Amniotic stem cell (primary cell): ENCODE measurements at places on chromosomes 4 and X.

- DNase-seq: no peak
These were observed 34.1 kb upstream of the AFF2 start for GRCh38 chrX:148466292-148466691.

DNA sequence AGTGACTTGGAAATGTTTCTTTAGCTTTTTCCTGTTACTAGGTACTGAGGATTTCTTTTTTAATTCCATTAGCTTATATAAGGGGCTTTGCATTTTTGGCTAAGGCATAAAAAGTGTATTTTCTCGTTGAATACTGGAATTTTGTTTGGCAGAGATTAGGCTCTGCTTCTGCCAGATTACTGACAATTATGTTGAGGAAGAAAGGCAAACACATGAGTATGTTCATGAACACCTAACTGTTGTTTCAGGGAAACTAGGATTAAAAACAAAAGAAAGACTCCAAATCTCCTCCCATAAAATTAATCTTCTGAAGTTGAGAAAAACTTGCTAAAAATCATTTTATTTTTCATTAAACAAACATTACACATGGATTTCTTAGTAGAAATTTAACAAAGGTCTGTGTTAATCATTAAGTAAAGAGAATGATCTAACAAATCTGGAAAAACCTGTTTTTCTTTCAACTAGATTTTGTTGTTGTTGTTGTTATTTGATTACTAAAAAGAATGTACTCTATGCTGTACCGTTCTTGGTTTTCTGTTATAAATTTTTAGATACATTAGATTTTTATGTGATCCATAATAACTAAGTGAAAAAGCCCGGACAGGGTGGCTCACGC is 43.3 kb upstream of the STAG2 start:
- no peak for DNase-seq

GRCh38 chr4:184906480-184907097 is 80.8 kb upstream of the ACSL1 start:
- no peak for DNase-seq

GRCh38 chr4:11497212-11497806 is 68.6 kb upstream of the HS3ST1 start:
- DNase-seq: no peak

DNA sequence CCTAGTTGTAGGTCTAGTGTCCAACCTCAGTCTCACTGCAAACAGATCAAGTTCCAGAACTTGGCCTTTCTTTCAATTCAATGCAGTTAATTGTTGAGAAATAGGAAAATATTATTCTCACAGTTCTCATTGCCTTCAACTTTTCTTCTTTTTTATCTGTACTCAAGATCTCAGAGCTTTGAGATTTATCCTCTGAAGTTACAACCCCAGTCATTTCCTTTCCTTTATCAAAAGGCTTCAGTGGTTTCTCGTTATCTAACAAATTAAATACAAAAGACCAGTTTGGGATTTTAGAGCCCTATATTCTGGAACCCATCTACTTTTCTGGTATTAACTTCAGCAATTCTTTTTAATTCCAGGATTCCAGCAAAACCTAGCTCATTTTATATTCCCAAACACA is 130.2 kb downstream of the TMA16 start:
- DNase-seq: no peak
